ENCODE measurements at places on chromosomes 16 and 17.

DNA sequence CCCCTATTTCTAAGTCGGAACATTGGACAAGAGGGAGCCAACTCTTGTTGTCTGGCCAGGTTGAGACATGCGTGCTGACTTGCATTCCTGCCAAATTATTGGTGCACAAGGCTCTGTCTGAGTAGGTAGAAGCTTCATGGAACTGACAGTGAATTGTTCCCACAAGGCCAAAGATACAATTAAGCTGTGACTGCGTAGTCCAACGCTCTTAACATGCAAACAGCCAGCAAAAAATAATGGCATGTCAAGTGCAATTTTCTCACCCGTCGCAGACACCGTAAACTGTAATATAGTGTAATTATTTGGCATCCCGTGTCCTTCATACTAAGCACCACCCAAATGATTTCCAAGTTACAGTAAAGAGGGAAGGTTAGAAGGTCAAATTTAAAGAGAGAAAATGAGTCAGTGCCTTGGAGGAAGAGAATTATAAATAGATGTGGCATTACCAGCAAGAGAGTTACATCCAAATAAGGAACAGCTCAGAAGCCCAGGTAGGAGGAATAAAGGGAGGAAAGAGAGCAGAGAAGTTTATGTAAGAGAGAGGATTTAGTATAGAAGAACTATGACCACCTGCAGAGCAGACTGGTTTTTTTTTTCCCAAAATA lies 21.8 kb downstream of the CDH8 start:
- DNase-seq = no peak

- DNase-seq = no peak
Observed at GRCh38 chr17:82171750-82172375, 40.8 kb downstream of the CCDC57 start.

- no peak for DNase-seq
Observed at GRCh38 chr17:39376434-39376833, 25.0 kb downstream of the FBXL20 start.

- no peak for DNase-seq
Observed at GRCh38 chr17:73693071-73693470, 48.8 kb upstream of the SDK2 start.

- no peak for DNase-seq
Observed at GRCh38 chr17:28718333-28719020, 809 bp upstream of the RAB34 start.

DNA sequence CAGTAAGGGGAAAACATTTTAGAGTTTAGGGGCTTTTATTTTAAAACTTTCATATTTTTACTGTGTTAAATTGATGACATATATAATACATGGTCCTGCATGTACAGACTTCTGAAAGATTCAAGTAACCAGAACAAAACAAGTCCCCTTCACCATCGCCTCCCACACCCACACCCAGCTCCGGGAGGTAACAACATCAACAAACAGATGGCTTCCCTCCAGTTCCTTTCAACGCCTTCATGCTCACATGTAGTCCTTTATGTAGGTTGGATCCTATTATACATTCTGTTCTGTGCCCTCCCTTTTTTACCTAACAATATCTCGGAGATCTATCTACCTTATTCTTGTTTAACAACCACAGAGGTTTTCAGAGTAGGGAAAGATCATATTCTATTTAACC lies 30.5 kb downstream of the GINS3 start:
- DNase-seq = no peak

- DNase-seq = no peak
Observed at GRCh38 chr16:55007504-55007903, 76.8 kb downstream of the IRX5 start.

DNA sequence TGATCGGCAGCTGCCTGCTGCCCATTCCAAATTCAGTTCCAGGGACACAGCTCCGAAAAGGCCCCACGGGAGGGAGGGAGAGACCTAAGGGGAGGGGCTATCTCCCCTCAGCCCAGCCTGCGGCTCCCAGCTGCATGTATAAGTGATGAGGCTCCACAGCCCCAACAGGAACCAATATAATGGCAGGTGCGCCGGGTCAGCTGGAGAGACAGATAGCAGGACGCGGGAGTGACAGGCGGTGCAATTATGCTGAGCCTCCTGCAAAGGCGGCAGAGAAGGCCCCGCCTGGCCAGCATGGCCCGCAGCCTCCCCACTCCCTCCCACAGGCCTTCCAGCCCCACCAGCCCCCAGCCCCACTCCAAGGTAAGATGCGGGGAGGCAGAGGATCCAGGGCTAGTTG lies 8.1 kb upstream of the C1QL1 start:
- no peak for DNase-seq

GRCh38 chr16:2471016-2471652 lies at the start of gene NTN3:
TSS of gene NTN3 (plus strand) at chr16:2471297. CDS start at chr16:2471702, 405 bp downstream.
- DNase-seq = no peak

DNA sequence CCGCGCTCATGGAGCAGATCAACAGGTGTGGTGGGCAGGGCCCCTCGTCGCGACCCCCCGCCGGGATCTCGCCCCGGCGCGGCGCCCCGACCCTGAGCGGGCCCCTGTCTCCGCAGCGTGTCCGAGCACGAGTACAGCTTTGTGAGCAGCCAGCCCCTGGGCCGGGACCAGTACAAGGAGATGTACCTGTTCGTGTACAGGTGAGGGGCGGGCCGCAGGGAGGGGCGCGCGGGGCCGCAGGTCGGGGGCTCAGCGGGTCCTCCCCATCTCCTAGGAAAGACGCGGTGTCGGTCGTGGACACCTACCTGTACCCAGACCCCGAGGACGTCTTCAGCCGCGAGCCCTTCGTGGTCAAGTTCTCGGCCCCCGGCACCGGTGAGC lies 848 bp downstream of the DNASE1L2 start:
- DNase-seq = no peak

DNA sequence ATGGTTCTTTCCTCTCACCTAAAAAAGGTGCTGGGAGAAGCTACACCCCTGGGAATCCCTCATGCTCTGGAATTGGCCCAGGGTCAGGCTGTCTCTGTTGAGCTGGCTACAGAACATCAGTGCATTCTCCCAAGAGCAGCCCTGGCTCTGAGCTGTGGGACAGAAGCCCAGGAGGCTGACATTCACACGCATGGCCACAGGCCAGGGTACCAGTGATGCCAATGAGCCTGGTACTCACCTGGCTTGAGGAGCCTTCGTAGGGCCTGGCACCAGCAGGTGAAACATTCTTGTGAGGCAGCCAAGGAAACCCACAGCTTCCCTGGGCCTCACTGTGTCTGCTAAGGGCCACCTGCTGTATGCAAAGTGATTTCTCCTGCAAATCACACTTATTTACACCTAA lies 121.7 kb upstream of the CCL2 start:
- DNase-seq = no peak

DNA sequence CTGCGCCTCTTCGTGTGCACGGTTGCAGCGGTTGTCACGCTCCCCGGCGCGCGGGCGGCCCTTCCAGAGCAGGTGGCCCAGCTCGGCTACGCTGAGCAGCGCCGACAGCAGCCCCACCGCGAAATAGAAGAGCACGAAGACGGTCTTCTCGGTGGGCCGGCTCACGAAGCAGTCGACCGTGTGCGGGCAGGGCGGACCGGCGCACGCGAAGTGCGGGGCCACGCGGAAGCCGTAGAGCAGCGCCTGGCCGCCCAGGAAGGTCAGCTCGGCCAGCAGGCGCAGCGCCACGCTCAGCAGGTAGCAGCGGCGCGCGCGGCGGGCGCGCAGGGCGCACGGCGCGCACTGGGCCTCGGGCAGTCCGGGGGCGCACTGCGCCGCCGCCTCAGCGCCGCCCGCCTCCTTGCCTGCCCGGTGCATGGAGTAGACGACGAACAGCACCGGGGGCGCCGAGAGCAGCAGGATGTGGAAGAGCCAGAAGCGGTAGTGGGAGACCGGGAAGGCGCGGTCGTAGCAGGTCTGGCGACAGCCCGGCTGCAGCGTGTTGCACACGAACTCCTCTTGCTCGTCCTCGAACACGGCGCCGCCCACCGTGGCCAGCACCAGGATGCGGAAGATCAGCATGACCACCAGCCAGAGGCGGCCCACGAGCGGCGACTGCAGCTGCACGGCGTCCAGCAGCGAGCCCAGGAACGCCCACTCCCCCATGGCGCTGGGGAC lies 1.3 kb downstream of the GJD3 start:
- no peak for DNase-seq

DNA sequence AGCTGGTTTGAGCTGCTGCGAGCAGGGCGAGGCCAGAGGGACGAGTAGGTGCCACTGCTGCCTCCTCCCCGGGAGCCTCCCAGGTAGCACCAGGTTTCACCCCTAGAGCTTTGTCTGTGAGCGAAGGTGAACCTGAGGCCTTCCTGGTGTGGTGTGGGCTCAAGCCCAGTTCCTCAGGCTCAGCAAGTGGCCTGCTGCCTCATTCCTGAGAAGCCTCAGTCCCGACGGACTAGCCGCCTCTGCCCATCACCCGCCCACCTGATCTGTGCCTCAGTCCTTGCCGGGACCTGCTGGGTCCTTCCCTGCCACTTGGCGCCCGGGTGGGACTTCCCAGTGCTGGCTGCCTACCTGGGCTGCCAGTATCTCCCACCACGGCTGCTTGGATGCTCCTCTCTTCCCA lies 1.7 kb downstream of the NLRC3 start:
- no peak for DNase-seq

GRCh38 chr16:3706253-3707012 lies 10.9 kb downstream of the TRAP1 start:
- no peak for DNase-seq

DNA sequence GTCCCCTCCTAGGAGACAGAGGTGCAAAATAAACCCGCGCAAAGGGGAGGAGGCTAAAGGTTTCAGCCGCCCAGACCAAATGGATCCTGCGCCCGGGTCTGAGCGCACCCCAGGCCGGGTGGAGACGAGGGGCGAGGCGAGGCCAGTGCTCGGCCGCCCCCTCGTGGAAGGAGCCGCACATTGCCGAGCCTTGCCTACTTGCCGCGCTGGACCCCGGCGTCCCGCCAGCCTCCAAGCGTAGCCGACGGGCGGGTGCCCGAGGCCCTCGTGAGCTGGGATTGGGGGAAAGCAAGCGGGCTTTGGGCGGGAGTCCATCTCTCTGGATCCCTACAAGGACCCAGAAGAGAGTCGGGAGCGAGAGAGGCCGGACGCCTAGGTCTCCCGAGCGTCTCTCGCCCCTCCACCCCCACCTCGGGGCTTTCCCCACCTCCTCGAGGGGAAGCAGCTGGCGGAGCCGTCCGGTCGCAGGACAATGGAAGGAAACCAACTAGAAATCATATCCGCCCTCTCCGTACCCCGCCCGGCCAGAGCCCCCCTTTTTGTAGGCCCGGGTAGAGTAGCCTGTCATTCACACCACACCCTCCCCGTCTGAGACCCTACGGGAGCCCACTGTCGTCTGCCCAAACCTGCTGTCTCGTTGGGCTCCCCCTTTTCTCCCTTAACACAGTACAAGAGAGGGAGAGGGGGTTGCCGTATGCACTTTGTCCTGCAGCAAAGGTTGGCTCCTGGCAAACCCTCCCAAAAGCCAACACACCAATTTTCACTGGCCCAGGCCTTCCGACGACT lies 664 bp upstream of the BCL6B start:
- no peak for DNase-seq

DNA sequence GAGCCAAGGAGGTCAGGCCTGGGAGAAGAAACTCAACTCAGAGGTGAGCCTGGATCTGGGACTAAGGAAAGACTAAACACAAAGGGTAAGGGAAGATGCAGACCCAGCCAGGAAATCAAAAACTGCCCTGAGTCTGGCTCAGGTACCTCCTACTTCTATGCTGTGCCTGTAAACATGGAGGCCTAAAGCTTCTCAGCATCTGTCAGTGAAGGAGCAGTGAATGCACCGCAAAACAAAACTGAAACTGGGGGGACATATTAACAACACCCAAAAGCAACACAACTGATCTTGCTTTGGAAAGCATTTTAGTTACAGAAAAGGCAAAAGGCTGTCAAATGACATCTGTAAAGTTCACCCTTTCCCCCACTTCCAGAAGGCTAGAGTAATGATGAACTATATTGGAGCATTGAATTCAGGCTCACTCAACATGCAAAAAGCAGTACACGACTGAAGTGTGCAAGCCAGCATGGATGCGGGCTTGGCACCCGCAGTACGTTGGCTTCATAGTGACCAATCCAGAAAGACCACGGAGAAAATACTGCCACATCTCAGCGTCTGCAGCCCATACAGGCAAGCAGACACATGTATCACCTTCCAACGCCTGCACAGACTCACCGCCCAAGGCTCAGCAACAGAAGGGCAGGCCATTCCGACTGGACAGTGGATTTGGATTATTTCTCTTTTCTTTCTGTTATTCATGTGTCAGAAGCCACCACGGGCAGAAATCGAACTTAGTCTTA lies 3.8 kb downstream of the TBC1D16 start:
- no peak for DNase-seq

- DNase-seq = no peak
Observed at GRCh38 chr17:1820528-1821252, 9.0 kb downstream of the SMYD4 start.

GRCh38 chr16:50838165-50838564 lies 96.3 kb downstream of the CYLD start:
- DNase-seq = no peak

DNA sequence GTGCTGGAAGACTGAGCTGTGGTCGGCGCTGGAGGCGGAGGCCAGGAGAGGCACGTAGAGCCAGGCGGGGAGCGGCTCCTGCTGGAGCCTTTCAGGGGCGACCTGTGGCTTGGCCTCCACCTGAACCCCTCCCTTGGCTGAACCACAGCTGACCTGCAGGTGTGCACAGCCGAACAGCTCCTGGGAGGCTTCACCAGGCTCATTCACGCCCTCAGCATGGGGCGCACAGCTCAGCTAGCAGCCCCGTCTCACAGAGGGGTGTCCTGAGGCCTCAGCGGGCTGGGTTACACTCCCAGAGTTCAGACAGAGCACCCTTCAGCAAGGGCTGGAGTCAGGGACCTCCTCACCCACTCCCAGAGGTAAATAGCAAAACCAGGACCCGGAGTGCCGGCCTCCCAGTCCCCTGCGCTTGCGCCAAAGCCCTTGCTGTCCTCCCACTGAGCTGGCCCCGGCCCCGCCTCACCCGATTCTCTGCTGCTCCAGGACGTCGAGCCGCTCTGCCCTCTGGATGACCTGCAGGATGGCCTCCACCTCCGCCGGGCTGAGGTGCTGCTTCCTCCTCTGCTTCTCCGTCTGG lies 31.7 kb downstream of the RPH3AL start:
- DNase-seq = no peak

DNA sequence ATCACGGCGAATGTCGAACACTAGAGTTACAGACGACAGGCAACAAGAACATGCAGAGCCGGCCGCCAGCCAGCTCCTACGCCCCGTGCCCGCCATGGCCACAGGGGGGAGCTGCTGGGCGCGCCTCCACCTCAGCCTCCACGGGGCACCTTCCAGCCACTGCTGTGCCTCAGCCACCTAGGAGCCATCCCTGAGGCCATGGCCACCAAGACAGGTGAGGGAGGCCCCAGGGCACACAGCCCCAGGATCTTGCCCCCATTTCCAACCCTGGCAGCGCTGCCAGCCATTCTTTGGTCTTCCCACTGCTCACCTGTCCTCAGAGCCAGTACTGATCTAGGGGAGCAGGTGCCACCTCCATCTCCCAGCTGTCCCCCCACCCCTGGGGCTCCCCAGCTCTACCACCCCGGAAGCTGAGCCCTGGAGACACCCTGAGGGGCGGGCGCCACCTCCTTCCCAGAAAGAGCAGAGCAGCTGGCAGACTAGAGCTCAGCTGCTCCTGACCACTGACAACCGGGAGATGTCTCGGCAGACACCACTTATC lies 11.8 kb downstream of the GNPTG start:
- no peak for DNase-seq
